ENCODE measurements at places on chromosomes 7 and 10.

DNA sequence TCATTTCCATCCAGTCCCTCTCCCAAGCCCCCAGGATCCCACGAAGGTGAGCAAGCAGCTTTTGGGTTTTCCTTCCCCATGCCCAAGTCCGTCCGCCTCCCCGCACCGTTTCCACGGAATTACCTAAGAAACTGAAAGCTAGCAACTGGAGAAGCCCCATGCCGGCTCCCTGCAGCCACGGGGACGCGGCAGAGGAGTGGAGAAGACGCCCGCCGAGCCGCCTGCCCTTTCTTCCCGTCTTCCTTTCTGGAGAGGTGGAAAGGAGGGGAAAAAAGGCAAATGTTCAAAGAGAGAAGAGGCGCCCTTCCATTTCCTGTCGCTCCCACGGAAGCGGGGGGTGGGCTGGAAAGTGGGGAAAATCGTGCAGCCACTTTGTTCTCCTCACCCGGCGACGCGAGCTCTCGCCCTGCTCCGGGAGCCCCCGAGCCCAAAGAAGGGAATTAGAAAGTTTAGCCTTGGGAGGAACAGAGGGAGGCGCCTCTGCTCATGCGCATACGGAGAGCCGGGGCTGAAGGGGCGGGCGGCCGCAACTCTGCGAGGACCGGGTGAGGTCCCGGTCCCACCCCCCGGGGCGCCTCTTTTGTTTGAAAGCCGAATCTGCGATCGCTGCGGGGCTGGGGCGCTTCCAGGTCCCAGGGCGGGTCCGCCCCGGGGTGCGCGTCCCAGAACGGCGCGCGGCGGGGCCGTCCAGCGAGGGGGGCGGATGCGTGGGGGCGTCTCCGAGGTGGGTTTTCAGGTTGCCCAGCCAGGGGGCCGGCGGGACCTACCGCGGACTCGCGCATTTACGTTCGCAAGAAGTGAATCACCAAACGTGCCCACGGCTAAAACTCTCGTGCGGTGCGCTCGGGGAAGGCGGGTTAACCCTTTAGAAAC is at the start of gene LAMB1:
Gene LAMB1, minus strand, starts transcription at position 436 of the 873 bp plus-strand sequence. Its CDS starts 276 bp downstream, at position 160.
- DNase-seq, result peak; percentile 82

DNA sequence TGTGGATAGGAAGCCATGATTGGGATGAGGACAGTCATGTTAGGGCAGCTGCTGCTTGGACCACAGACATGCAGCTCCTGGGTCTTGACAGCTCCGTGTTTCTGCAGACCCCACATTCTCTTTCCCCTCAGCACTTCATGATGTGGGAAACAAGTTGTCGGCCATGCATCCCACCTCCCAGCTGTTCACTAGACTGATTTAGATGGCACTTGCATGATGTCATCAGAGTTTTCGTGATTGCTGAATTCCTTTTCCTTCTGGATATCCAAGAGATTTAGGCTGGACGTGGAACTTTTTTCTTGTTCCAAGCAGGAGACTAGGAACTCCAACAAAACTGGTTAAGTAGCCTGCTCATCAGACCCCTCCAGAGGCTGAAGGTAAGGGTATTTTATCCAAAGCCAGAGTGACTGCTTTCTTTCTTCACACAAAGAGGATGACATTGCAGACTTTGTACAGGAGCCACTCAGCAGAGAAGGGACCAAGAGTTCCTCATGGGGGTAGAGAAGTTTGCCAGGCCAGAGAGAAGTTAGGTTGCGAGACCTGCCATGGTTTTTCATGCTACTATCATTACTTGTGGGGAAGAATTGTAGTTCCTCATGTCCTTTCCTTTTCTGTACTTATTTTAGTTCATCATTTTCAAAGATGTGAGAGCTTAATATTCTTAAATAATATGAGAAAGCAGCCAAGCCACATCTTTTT is 117.7 kb upstream of the GJD4 start:
- no peak for DNase-seq

- DNase-seq, result no peak
These were observed 19.3 kb downstream of the CDHR3 start for GRCh38 chr7:105982388-105982787.

GRCh38 chr10:12934777-12935176 is 66.7 kb downstream of the CCDC3 start:
- DNase-seq, result no peak

- DNase-seq, result no peak
These were observed 118.1 kb downstream of the MYOF start for GRCh38 chr10:93363891-93364648.

DNA sequence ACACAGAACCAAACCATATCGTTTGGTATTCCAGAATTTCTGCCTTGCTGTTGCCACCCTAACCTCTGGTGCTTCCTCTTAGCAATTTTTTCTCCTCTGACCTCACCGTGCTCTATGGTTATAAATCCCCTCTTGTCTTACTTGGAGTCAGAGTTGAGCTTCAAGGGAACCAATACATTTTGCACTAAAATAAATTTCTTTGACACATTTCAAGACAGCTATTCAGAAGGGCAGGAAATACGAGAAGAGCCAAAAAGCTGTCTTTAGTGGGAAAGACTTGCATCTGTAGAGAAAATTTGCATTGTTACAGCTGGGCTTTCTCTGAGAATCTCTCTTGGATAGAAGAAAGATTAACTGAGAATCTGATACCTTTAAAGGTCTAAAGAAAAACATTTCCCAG is 14.5 kb upstream of the AKR1C2 start:
- no peak for DNase-seq

DNA sequence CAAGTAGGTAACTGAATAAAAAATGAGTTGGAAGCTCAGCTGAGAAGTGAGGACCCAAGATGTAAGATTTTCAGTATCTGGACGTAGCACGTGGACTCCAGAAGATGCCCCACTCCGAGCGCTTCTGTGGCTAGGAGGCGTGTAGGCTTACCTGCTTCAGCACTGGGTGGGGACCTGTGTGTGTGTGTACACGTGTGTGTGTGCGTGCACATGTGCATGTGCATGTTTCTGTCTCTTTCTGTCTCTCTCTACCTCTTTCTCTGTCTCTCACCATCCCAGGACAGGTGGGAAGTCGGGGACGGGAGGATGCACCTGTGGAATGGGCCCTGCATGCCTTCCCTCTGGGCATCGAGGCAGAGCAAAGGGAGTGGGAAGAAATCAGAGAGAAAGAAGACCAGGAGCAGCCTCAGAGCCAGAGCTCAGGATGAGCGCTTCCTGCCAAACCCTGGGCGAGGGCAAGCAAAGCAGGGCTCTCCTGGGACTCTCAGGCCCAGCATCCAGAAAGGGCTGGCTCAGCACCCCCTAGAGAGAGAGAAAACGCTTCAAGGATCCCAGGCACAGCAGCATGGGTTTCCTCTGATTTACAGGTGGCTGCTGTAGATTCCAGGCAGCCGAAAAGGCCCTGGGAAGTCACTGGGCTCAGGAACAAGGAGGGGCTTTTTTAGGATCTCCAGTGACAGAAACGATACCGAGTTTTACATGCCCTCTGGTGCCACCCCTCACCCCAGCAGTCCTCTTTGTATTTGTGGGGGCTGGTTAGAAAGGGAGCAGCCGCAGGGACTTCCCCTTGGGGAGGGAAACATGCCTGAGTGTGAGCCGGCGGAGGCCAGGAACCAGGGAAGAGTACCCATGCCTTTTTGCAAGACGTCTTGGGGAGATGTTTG is 28.5 kb downstream of the CXCL12 start:
- no peak for DNase-seq

DNA sequence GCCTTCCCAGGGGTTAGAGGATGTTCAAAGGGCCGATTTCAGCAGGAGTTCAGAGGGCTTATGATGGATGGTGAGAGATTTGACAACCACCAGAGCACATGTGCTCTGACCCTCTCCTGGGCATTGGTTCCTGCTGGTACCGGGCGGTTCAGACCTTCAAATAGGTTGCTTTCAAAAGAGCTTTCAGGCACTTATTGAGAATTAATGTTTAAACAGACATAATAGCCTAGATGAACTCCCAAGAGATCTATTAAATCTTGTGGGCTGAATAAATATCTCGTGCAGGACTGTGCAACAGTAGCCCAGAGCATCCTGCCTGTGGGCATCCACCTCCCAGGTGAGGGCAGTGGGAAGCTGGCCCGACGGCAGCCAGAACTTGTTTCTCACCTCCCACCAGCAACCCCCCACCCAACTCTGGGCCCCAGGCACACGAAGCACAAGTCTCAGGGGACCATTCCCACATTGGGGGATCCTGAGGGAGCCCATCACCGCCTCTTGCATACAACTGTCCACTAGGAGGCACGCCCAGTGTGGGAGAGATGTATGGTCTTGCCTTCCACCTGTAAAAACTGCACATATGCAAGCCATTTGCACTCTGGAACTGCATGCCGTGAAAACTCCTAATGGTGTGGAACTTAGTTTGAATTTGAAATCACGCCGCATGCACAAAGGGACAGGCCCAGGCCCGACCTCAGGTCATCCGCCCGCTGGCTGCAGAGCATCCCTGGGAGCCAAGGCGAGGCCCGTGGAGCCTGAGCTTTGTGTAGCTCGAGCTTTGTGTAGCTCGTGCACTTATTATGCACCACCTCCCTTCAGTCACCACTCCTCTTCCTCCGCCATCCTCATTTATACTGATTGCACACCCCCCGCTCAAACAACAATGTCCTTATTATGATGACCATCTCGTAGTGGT is 147.8 kb downstream of the ADCY1 start:
- no peak for DNase-seq

DNA sequence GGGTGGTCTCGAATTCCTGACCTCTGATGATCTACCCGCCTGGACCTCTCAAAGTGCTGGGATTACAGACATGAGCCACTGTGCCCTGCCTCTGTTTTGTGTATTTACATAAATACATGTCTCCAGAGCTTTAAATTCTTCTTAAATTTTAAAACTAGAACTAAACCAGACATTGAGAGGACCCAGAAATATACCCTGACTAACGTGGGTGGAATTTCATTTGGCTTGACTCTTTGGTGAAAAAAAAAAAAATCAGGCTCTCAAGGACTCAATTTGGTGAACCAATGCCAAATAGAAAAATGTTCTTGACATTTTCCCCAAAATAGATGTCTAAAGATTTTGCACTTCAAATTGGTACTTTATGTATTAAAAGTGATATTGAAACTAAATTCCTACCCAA is 16.6 kb upstream of the FAS start:
- no peak for DNase-seq

DNA sequence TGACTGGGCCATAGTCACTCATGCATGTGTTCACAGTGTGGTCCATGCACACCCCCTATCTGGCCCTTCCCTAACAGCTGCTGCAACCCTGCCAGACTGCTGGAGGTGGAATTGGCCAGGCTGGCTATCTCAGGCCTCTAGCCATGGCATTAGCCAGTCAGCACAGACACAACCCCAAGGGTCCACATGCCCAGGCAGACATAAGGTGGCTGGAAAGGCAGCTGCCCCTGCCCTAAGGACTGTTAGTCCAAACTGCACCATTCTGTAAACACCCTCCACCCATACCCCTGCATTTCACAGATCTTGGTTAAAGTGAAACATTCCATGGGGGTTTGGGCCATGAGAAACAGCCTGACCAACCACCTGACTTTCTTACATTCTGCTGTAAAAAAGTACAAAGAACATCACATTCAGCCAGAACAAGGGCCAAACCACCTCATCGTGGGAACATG is 137.4 kb upstream of the KCNMA1 start:
- no peak for DNase-seq

- DNase-seq, result no peak
These were observed 26.6 kb upstream of the PLA2G12B start for GRCh38 chr10:72981028-72981881.

DNA sequence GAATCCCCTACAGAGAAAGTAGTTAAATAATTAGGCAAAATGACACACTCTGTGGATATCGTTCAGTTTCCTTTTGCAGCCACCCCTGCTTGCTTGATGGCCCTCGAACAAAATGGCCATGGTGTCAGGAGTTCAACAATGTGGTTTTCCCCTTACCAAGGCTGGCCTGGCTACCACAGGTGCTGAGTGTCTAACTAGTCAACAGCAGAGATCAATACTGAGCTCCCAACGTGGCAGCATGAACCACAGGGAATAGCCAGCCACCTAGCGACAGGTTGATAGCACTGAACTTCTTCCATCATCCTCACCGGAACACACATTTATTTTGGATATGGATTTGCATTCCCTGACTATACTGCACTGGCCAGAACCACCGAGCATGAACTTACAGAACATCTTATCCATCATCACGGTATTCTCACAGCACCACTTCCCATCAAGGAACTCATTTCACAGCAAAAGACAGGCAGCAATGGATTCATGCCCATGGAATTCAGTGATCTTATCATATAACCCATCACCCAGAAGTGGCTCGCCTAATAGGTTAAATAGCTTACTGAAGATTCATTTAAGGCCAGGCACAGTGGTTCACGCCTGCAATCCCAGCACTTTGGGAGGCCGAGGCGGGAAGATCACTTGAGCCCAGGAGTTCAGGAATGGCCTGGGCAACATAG is 6.3 kb downstream of the C10orf67 start:
- no peak for DNase-seq

DNA sequence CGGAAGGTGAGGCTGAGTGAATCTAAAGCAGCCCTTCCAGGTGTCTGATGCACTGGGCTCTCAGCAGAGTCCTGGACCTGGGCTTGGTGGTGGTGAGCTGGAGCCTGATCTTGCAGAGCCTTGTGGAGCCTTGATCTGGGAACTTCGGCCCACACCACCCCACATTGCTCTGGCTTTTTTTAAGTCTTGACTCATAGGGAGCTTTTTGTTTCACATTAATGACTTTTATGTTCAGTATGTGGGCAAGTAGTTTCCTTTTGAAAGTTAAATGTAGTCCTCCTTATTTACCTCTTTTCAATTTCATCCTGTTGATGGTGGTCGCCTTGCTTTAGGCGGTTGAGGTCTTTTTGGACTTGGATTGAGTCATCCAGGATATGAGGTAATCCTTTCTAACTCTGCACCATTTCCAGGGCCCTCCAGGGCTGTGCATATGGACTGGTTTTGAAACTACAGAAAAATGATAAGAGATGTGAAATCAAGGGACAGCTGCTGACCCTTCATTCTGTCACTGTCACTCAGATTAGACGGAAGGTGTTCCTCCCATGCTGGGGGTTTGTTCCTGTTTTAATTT is 2.9 kb upstream of the NRAP start:
- no peak for DNase-seq

DNA sequence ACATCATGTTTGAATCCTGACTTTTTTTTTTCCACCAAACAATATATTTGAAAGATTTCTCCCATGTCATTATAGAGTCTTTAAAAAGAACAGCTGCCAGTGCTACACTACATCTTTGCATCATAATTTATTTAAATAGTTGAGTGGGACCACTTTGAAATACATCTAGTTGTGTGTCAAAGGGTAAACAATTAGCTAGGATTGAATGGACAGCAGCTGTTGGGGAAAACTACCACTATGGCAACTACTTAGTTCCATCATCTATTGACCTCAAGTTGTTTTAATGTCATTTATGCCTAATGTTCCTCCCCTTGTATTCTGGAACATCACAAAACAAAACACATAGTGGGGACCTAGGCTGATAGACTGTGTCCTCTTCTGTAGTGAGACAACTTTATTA is 985.1 kb downstream of the SORCS1 start:
- no peak for DNase-seq

- no peak for DNase-seq
These were observed 210.0 kb downstream of the WDR37 start for GRCh38 chr10:1266033-1266802.
